ENCODE measurements at places on chromosomes 6 and 20.

- DNase-seq: no peak
Observed at GRCh38 chr6:89928604-89929003, 34.3 kb downstream of the GJA10 start.

- no peak for DNase-seq
Observed at GRCh38 chr6:15395087-15395486, 149.2 kb downstream of the JARID2 start.

DNA sequence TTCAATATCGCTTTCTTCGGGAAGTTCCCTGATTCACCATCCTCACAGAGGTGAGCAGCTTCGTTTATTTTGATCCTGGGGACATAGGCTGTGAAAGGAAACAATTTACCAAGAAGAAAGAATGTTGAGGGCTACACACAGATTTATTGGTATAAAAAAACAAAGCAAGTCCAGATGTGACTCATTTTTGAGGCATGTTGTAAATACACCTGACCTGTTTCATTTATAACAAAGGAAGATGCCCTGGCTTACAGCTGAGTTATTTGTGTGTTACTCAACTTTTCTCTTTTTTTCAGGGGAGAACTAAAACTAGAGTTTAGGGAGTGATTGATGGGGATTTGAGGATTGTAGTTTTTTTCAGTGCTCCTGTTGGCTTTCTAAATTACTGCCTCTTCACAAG lies 489.5 kb downstream of the CBLN4 start:
- no peak for DNase-seq

DNA sequence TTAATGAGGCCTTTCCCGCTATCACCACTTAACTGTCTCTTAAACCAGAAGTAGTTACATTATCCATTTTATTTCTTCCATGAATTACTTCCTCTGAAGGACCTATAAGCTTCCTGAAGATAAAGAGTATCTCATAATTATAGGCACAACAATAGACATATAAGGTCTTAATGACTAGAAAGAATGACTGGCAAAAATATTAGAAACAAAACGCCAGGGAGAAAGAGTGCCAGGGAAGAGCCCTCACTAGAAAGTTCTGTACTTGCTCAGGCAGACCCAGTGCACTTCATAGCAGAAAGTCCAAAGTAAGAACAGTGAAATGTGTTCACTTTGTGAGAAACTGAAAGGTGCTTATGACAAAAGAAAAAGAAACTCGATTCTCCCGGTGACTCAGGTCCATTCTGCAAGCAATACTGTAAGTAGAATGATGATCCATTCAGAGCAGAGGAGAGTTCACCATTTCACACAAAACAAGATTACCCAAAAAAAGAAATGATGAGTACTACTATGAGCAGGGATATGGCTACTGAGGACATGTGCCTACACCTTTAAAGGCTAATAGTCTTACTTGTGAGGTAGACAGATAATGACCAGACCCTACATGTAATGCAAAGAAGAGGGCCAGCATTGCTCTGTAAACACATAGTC lies 5.5 kb downstream of the ZNF334 start:
- DNase-seq: no peak

DNA sequence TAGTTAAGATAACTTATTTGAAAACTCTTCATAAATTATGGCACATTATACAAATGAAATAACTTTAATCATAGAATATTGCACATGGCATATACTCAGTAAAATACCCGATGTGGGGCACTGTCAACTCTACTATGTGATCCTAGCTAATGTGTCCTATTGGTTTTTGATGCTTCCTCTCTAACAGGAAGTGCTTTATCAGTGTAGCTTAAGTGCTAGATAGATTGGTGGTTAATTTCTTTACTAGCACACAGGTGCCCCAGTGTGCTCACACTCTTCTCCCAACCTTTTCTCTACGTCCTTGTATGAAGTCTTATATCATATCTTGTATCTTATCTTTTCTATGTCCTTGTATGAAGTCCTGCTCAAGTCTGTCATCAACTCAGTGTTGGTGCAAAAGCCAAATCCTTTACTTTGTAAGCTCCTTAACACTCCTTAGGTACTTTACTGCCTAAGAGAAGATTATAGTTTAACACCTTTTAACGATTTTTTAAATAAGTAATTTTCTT lies 358.9 kb downstream of the CENPW start:
- no peak for DNase-seq

Measured in HS-5 (cell line).